ENCODE measurements at places on chromosomes 2 and 18.

DNA sequence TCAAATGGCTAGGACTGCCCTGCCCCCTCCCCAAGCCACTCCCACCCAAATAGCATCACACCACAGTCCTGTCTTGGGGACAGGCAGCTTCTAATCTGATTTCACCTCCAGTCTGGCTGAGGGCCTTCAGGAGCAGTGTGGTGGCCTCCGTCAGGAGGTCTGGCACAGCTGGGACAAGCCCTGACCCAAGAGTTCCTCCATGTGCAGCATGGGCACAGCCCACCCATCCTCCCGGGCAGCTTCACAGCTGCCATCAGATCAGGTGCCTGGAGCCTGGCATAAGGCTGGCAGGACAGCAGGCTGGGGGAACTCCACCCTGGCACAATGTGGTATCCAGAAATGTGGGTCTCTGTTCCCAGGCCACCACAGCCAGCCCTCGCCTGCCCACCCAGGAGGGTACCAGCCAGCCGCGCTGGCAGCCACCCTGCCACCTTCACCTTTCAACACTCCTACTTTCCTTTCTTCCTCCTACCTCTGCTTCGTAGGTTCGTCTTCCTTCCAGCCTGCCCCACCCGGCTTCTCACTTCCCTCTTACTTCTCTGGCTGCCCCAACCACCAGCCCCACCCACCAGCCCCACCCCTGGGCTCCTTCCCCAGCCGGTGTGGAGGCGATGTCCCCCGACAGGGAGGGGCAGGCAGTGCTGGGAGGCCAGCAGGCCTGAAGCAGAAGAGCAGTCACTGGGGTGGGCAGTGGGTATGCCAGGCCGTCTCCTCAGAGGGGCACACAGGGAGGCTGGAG lies at the start of gene CAPG:
Gene CAPG (minus strand): TSS at position 522 of the 739 bp plus-strand sequence. CDS start 8,221 bp downstream, outside the sequence.
- no peak for DNase-seq

DNA sequence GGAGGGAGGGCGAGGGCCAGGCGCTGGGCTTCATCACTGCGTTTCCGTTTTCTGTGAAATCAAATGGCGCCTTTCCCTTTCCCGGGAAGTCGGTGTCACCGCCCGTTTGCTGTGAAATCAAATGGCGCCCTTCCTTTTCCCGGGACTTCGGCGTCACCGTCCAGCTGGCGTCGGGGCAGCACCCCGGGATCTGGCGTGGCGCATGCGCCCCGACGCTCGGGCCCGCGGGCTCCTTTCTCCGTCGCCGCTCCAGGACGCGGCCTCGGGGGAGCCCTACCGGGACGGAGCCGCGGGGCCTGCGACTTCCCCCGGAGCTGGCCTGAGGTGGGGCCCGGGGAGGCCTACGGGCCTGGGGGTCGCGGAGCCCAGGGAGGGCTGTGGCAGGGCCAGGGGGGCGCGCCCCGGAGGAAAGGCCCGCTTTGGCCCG lies at the start of gene FAM228A:
Gene FAM228A (plus strand): TSS at position 203 of the 427 bp plus-strand sequence. CDS start 428 bp downstream, outside the sequence.
- DNase-seq = no peak

- no peak for DNase-seq
Observed at GRCh38 chr2:30139131-30139870, 7.5 kb upstream of the YPEL5 start.

DNA sequence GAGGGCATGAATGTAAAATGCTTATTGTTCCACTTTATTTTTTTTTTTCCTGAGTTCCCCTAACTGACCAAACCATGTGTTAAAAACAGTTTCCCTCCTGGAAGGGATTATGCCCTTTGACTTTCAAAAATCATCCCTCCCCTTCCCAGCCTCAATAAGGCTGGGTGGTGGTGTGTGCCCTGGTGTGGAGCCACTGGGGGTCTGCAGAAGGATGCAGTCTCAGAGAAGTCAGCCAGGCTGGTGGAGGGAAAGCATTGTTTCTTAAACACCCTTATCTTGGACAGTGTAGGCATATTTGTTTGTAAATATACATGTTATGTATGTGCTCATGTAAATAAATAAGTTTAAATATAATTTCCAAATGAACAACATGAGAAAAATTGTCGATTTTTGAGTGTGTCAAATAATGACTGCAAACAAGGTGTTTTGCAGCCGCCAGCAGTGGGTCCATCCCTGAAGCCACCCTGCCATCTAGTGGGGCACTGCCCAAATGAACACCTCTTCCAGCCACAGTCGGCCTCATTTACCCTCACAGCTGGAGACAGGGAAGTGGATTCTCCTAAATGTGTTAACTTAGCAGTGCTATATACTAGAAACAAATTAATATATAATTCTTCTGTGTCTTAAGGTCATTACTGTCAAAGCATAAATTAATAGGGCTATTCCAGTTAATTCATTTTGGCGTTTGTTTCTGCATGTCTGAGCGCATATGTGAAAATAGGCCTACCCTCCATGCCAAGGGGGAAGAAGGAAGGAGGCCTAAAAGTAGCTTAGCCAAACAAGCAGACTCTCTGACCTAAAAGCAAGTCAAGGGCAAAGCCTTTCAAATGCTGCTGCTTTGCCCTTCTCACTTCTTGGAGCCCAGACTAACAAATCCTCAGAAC lies 209.6 kb upstream of the PIK3C3 start:
- no peak for DNase-seq

DNA sequence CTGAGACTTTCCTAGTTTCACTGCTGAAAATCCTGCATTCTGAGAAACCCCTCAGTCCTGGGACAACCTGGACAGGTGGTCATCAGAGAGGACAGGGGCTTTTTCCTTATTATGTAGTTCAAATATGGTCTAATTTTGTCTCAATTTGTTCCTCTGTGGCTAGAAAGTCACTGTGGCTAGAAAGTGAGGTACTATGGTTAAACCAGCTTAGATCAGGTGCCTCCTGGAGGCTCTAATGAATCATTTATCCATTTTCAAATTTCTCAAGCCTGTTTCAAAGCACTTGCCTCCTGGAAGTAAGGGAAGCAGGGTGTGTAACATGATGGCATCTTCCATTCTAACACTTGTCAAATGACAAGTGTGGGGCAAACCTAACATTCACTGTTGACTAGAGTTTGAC lies 326.8 kb downstream of the PIK3C3 start:
- DNase-seq = no peak

DNA sequence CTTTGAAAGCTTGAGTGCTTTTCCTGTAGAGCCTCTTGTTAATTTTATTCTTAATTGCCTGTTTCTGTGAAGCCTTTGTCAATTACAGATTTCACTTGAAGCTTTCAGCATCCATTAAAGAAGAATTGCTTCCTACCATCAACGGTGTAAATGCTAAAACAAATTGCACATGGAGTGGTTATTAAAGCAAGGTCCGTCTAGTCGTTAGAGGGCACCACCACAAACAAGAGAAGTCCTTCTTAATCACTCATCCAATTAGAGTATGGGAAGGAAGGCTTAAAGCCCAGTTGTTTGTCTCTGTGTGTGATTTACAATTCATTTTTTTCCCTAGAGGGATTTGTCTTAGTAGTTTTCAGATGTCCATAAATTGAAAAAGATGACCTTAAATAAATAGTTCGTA lies 1.6 kb downstream of the KCNJ3 start:
- no peak for DNase-seq

- DNase-seq = no peak
Observed at GRCh38 chr2:127592761-127593227, 53.2 kb upstream of the GPR17 start.

DNA sequence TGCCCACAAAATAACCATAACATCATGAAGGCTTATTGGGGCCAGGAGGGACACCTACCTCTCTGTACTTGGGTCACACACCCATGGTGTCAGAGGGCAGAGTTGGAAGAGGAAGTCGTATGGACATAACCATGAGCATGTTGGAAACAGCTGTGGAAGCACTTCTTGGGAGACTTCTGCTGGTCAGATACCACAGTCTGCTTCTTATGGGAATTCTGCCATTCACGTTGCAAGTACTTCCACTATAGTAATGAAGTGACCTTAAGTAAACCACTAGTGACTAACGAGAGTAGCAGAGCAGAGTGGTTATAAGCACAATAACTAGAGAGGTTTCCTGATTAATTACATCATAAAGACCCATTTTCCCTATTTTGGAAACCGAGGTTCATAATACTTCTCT lies 61.1 kb upstream of the TFPI start:
- no peak for DNase-seq

GRCh38 chr2:203603456-203604389 lies 68.6 kb upstream of the RAPH1 start:
- DNase-seq = no peak

DNA sequence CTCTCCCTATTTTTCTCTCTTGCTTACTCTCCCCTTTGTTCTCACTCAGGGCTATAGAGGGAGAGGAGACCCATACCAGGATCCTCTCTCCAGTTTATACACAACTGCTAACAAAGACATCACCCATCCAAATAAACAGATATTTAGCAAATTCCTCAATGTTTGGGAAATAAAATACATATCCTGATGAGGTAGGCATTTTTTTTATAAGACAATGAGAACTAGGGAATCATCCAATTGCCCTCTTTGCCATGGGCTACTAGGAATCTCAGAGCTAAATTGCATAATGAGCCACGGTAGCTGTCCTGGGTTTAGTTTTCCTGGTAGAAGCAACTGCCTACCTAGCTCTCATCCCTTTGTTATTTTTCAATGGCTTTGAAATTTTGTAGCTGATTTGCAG lies 27.1 kb downstream of the CAPN14 start:
- no peak for DNase-seq

- no peak for DNase-seq
Observed at GRCh38 chr2:32990556-32990955, 43.8 kb downstream of the LTBP1 start.

DNA sequence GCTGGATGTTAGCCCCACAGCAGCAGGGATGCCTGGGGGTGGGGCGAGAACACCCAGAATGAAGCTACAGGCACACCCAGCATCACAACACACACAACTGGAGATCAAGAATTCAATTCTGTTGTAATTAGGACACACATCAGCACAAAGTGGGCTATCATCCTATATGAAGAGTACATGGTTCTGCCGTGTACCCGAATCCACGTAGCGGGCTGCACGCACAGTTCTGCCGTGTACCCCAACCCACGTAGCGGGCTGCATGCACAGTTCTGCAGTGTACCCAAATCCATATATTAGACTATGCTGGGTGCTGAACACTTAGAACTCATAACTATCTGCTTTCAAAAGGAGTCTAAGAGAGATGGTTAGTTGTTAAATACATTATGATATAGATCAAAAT lies 86.5 kb downstream of the EIPR1 start:
- DNase-seq = no peak

- DNase-seq = no peak
Observed at GRCh38 chr2:111945444-111946293, 47.3 kb downstream of the MERTK start.

DNA sequence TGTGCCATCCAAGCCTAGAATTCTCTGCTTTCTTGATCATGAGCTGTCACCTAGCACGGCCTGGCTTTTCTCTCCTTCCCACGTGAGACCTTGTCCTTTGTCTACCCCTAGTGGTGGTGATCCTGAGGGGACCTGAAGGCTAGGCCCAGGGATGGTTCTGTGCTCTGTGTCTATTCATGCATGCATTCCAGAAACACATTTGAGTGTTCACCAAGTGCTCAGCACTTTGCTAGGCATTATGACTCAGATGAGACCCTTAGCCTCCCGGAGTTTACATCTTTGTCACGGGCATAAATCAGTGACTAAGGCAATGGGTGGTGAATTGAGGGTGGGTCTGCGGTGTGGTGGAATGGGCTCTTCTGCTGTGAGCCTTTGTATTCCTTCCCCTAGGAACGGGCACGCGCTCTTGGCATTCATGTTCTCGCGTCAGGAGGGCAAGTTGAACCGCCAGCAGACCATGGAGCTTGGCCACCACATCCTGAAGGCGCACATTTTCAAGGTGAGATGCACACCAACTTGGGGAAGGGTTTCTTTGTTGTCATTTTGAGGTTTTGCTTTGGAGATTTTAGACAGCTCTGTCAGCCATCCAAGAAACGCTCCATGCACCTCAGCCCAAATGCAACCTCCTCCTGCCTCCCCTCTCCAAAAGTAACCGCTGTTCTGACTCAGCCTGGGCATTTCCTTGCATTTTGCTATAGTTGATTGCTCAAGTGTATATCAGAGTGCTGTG lies 100.9 kb downstream of the WDSUB1 start:
- peak; percentile 60 for DNase-seq

GRCh38 chr2:16470936-16471490 lies 194.6 kb downstream of the CYRIA start:
- no peak for DNase-seq

DNA sequence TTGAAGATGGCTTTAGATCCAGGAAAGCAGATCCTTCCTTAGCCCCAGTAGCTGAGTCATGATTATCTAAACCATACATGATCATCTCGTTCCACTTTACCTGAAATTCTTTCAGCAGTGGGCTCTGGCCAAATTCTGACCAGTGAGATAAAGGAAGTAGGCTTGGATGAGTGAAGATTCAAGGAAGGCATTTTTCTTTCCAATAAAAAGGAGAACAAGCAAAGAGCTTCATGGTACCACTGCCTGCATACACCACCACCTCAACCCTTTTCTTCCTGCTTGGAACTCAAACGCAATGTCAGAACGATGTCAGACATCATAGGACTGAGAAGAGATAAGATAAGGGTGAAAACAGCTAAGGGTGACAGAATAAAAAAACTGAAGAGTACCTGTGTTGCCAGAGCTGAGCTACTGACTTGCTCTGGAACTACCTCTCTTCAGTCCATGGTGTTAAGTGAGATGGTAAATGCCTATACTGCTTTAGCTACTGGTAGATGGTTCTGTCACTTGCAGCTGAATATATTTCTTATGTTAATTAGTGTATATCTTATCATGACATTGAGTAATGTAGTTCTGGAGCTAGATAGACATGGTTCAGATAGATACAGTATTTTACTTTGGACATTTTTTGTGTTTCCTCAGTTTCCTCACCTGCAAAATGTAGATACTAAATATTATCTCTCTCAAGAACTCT lies 58.7 kb upstream of the ACVR1 start:
- no peak for DNase-seq

GRCh38 chr2:191679818-191680600 lies 2.1 kb downstream of the NABP1 start:
- peak; percentile 47 for DNase-seq

GRCh38 chr2:100793982-100794381 lies 26.0 kb upstream of the NPAS2 start:
- no peak for DNase-seq

GRCh38 chr2:56739413-56739812 lies 555.6 kb downstream of the CCDC85A start:
- no peak for DNase-seq

DNA sequence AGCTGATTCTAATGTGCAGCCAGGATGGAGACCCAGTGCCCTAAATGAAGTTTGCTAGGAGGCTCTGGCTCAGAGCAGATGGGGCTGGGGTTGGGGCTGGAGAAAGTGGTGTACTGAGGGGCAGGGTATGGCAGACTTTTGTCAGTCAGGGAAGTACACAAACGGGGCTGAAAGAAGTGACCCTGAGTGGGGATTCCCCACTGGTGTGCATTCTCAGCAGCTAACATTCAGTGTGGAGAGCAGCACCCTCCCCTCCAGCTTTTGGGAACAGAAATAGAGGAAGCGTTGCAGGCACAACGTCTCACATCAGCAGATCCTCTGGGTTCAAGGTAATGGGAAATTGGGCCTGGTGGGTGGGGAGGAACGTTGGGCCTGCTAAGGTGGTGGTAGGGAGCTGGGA lies 89.1 kb upstream of the GCFC2 start:
- no peak for DNase-seq
